ENCODE measurements at places on chromosomes 5 and 9.

- no peak for DNase-seq
Observed at GRCh38 chr5:155311721-155312120, 298.2 kb downstream of the KIF4B start.

GRCh38 chr9:97753975-97754374 lies 56.8 kb upstream of the XPA start:
- no peak for DNase-seq

GRCh38 chr5:79119486-79119885 lies 7.9 kb downstream of the BHMT start:
- DNase-seq: no peak

DNA sequence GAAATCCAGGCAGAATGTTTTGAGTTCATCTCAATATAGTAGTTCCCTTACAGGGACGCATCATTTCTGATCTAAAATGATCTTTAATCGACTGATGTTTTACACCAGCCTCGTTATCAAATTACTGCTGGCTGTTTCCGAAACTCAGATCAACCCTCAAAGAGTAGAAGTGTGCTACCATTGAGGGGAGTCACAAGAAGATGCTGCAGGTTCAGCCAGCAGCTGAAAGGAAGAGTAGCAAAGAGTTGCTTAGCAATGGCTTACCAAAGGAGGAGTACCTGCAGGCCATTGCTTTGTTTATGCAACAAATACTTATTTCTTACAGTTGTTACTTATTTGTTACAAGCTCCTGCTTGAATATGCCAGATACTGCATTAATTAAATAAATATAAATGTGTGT lies 144.1 kb downstream of the EBF1 start:
- no peak for DNase-seq

DNA sequence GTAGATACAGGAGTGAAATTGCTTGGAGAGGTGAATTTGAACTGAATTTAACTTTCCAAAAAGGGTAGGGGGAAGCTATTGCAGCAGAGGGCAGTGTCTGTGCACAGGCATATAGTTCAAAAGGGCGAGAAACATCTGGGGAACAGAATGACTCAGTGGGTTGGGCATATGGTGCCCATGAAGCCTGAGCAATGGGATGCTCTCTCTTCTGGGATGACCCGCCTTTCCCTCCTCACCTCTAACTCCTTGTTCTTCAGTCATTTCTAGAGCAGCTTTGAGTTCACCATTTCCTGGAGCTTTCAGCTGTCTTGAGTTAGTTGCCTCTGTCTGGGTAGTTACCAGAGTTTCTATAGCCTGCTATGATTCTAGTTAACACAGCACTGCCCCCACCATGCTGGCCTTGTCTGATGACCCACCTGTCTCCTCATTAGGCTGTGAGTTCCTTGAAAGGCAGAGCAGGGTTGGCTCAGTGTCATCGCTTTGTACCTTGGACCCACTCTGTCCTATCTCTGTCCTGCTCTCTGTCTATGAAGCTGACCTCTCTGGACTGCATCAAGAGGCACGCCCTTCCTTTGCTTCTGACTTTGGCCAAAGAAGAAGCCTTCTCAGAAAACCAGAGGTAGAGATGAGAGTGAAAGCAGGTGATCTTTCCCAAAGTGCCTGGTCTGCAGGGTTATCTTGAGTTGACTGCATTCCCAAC lies 299.6 kb upstream of the KLF4 start:
- DNase-seq: no peak

- DNase-seq: no peak
Observed at GRCh38 chr5:169218861-169219260, 82.1 kb downstream of the SLIT3 start.

DNA sequence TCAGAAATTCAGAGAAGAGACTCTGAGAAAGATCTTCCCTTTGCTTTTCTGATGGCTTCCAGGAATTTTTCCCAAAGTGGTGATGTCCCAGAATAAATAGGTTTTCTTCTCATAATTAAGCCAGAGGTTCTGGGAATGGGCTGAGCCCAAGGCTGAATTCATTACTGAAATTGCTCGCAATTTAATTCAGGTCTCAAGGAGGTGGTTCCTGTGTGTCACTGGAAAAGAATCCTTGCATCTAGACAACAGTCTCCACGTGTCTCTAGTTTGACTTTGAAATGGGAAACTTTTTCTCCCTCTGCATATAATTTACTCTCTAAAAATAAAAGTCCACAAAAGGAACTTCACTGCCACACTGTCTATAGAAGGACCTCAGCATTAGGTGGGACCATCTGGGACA lies 27.8 kb upstream of the STX17 start:
- DNase-seq: no peak
